ENCODE measurements at places on chromosomes 12 and 14. TPM values are rescaled to one million over a fixed set of nuclear protein-coding genes. Genes with fewer than 3 reads are reported as not detected.

- no peak for DNase-seq
These were observed 258.5 kb upstream of the E2F7 start for GRCh38 chr12:77323788-77324415.

DNA sequence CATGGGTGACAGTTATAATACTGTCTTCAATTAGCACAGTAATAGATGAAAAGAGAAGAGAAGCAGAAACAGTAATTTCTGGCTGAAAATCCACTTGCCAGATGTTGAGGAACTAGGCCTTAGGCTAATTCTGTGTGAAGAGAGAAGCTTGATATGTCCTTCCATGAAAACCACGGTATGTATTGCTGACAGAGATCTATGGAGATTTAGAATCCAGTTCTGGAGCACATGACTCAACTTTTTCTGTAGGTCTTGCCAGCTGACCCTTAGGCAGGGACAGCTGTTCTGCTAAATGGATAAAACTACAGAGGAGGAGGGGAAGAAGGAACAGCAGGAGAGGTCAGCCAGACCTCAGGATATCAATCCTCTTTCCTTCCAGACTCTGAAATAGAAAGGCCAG is 211.5 kb downstream of the PRKD1 start:
- no peak for DNase-seq

GRCh38 chr12:89243771-89244170 is 108.5 kb downstream of the DUSP6 start:
- DNase-seq: no peak

GRCh38 chr14:89900802-89901201 is 53.7 kb downstream of the EFCAB11 start:
- no peak for DNase-seq

DNA sequence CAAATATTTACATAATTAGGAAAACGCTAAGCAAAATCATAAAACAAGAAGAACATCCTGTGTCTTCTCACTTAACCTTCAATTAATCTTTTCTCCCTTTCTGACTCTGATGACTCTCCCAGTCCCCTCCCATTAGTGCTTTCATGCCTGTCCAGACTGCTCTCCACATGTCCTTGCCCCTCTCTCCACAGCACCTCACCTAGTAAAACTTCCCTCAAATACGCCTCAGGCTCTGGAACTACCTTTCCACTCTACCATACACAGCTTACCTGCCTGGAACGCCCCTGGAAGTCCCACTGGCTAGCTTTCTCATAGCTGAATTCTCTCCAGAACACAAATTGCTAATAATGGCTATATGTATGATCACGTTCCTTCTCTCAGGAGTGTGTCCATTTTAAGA is 44.7 kb downstream of the SLC5A8 start:
- no peak for DNase-seq

DNA sequence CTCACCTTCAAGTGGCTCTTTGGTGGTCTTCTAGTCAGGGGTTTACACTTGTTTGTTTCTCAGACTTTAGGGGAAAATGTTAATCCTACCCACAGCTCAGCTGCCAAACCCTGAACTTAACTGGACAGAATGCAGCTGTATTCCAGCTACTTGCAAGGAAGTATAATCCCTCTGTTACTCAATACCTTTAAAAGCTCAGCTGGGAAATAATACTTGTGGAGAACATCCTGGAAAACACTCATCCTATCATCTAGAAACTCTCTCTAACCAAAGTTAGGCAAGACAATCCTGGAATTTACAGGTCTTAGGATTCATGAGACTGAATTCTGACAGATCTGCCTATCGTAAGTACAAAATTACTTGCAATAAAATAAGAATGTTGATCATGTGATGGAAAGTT is 404.1 kb downstream of the ADAMTS20 start:
- DNase-seq: no peak

DNA sequence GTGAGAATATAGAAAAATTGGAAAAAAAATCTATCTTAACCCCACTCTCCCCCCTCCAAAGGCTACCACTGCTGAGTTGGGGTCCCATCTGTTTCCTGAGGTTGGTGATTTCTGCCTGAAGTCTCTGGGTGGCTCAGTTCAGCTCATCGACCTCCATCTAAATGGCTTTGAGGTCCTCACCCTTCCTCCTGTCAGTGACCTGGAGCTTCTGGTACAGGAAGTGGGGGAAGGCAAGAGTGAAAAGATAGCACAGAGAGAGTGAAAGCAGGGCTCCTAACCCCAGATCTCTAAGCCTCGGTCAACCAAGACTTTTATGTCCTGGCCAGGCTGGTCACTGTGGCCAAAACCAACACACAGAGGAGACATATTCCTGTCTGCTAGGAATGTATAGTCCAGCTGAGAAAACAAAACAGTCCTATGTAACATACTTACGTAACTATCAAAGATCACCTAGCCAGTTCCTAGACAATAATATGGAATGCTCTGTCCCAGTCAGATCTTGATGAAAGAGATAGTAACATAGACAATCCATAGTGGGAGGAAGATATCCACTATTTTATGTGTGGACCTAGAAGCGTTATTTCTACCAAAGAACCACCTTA is 12.3 kb upstream of the KRT73 start:
- no peak for DNase-seq

GRCh38 chr14:95222151-95222631 is 64.9 kb upstream of the DICER1 start:
- DNase-seq: no peak

DNA sequence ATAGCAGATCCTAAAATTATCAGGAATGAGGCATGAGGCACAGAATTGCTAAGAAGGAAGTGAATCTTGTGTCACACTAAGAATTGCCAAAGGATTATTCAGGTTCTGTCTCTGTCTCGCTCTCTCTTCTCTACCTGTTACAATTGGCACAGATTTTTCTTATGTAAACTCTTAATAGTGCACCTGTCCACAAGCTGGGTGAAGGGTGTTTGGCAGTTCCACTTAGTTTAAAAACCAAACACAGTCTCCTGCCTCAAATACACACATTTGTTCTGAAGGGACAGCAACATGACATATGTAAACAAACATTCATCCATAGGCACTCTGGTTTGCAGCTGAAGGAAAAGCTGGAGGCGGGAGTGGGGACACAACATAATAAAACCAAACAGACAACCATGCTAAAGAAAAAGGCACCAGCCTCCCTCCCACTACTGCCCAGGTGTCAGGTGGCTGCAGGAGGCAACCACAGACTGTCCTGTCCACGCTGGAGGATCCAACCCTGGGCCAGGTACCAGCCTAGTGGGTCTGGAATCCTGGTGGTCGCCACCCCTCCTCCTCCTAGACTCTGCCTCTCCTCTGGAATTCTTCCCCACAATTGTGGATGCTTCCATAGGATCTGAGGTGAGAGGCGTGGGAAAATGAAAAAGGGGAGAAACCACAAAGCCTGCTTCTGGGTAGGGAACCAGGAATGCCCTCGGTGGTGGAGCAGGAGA is 81.2 kb downstream of the TMEM260 start:
- no peak for DNase-seq

GRCh38 chr12:64218597-64218996 is 3.5 kb downstream of the KICS2 start:
- DNase-seq: no peak

The RNASE4 gene
- 4.2 TPM for polyA plus RNA-seq

The PLA2G1B gene
- polyA plus RNA-seq: 0.46 TPM

DNA sequence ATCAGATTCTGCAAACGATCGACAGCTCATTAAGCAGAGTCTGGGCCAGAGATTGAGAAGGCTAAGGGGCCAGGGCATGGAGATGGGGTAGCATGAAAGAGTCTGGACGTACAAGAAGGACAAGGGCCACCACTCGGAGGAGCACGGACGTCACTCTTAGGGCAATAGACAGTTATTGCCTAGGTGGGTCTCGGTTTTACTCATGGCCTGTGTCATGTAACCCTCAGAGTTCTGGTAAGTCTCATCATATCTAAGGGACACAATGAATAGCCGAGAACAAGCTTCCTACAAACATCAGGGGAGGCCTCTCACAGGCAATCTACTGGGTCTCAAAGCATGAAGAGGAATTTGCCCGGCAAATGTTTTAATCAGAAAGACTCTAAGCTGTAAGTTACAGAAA is 30.4 kb upstream of the ITPK1 start:
- no peak for DNase-seq

GRCh38 chr12:115213118-115213517 is 529.1 kb upstream of the TBX3 start:
- no peak for DNase-seq

- DNase-seq: no peak
These were observed 603 bp upstream of the ENDOU start for GRCh38 chr12:47725893-47726292.

The KERA gene
- polyA plus RNA-seq: not detected

The PLEKHG3 gene
- polyA plus RNA-seq: 94.0 TPM

The EML5 gene
- 2.1 TPM for polyA plus RNA-seq

DNA sequence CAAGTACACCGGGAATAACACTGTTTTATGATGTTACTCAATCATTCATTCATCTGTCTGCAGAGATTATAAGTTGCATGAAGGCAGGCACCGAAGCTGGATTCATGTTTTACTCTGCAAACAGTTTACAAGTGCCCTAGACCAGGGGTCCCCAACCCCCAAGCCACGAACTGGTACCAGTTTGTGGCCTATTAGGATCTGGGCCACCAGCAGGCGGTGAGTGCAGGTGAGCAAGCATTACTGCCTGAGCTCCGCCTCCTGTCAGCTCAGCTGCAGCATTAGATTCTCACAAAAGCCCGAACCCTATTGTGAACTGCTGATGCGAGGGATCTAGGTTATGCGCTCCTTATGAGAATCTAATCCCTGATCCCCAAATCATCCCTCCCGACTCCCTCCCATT is 38.1 kb upstream of the PLXNC1 start:
- DNase-seq: no peak

- DNase-seq: no peak
These were observed 261.8 kb downstream of the TMTC2 start for GRCh38 chr12:82948491-82948890.

- DNase-seq: no peak
These were observed 729.0 kb downstream of the SLC6A15 start for GRCh38 chr12:84183576-84183975.

The FAM181A gene
- not detected for polyA plus RNA-seq

GRCh38 chr12:67693894-67694293 is 45.3 kb downstream of the DYRK2 start:
- no peak for DNase-seq

GRCh38 chr12:14803830-14804160 is 325 bp downstream of the C12orf60 start:
- DNase-seq: no peak

- no peak for DNase-seq
These were observed 44.4 kb downstream of the JAG2 start for GRCh38 chr14:105123981-105124765.

GRCh38 chr14:69468949-69469348 is 15.6 kb upstream of the PLEKHD1 start:
- no peak for DNase-seq

The ADIPOR2 gene
- polyA plus RNA-seq: 49.6 TPM

The RFX4 gene
- not detected for polyA plus RNA-seq

DNA sequence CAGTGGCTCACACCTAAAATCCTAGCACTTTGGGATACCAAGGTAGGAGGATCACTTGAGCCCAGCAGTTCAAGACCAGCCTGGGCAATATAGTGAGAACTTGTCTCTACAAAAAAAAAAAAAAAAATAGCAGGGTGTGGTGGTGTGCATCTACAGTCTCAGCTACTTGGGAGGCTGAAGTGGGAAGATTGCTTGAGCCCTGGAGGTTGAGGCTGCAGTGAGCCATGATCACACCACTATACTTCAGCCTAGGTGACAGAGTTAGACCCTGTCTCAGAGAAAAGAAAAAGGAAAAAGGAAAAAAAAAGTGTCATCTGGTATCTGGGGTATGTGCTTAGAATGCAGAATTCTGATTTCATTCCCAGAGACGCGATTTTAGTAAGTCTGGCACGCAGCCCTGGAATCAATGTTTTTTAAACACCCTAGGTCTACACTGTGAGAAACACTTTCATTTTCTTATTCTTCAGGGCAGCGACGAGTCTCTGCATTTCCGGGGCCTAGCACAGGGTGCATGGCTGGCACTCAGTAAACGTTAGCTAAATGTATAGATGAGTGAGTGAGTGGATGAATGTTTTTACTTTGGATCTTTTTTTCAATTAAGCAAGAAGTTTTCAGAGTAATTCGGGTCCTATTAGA is 243.8 kb upstream of the PWP1 start:
- DNase-seq: no peak

The OR10G3 gene
- 0.12 TPM for polyA plus RNA-seq

GRCh38 chr14:90107789-90108188 is 46.0 kb downstream of the KCNK13 start:
- no peak for DNase-seq

The IFNG-AS1 gene
- 0.14 TPM for polyA plus RNA-seq

The SERPINA1 gene
- 109 TPM for polyA plus RNA-seq

DNA sequence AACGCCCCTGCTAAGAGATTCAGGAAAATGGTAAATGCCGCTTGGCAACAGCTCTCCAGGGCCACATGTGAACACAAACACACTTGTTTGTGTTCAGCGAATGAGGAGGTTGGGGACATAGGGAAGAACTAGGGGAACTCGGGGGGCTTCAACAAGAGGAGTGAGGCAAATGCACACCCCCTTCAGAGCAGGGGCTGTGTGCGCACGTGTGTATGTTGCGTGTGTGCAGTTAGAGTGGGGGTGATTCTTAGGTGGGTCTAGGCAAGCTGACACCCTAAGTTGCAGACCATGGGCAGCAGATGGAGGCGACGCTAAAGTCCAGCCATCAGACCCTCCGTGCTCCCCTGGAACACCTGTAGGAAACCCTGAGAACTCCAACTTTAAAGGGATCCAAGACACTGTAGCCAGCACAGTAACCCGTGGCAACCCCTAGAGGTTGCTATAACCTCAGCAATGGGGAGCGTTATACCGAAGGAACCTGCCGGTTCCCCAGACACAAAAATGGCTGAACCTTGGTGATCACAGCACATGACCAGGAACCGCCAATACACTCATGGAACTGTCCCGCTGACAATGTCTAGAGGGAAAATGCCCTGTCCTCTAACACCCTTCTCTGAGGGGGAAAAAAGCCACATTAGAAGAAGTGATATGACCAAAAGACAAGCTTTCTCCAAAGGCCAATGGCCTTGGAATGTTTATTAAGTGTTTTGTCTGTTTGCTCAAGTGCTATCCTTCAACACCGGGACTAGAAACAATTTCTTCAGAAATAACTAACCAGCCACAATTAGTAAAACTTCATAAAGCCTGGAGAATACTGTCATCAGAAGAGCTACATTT is 86.5 kb upstream of the CEP83 start:
- DNase-seq: no peak

DNA sequence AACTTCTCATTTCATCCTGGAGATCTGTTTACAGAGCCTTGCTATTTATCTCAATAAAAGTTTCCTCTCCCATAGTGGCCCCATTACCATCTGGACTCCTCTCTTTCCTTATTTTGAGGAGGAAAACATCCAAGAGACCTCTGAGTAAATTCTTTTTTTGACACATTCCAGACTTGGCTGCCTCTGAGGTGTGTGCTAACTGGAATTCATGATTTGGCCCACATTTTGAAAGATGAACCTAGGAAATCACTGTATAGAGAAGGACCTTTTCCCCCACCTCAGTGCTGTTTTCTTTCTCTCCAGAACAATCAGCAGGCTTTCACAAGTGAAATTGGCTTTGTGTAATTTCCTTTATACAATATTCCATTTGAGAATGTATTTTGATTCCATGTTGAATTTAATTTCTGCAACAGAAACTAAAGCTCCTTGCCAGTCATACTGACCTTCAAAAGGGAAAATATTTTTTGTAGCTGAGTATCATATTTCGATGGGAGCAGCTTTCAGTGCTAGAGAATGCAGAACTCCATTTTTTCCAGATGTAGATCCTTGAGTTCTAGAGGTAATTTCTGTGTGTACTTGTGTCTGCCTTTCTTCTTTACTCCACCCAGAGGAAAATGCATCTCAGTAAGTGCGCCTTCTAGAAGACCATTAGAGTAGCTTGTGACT is 244.9 kb upstream of the RGS6 start:
- DNase-seq: no peak

The FOXN4 gene
- polyA plus RNA-seq: 0.92 TPM

GRCh38 chr12:121060149-121061001 is 21.3 kb upstream of the OASL start:
- no peak for DNase-seq

The GALNT4 gene
- 8.0 TPM for polyA plus RNA-seq
